Stimulated activated CD8-positive, alpha-beta memory T cell treated with anti-CD3 and anti-CD28 coated beads, Interleukin-7, amount 100 ng/mL, for 1 hour (primary cell): ENCODE measurements at places on chromosomes 11 and 22.

DNA sequence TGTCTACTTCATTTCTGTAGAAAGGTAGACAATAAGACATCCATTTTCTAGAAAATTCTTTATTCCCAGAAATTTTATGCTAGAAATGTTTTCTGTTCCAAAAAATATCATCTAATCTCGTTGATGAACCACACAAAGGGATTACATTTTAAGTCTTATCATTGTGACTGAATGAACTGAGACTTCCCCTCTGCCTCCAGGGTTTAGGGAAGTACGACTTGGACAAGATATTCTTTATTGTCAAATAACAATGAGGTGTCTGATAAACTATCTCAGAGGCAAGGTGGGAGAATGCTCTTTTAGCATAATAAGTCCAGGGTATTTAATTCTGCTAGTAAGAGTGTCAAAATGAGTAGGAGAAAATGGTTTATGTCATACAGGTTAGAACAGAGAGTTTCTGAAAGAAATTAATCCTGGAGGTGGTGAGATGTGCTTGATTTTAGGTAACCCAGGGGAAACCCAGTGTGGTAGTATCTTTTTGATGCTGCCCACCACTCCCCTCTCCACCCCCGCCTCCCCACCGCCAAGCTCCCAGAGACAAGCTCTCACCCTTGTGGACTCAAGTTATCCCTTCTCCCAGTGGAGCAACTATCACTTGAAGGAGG is 100.6 kb downstream of the CD44 start:
- DNase-seq: no peak

DNA sequence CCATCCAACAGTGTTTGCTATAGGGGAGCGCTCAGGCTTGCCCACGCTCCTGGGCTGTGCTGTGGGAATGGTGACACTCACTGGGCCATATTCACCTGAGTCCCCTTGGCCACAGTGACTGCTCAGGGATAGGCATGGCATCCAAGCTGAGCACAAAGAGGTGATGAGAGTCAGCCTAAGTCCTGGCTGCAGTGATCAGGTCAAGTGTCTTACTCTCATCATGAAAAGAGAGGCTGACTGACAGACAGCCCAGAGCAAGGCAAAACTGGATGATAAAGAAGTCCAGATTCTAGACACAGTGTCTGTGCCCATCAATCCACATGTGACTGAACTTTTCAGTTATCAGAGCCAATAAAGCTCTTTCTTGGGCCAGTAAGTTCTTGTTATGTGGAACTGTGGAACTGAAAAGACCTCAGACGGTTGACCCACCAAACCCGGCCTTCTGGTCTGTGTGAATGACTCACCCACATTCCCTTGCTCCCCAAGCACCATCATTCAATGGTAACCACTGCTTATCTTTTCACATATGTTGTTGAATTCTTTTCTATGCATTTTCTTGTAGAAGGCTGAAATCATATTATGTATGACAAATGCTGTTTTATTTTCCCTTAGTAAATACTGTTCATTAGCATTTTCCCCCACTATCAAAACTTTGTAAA is 43.2 kb upstream of the YPEL1 start:
- no peak for DNase-seq

DNA sequence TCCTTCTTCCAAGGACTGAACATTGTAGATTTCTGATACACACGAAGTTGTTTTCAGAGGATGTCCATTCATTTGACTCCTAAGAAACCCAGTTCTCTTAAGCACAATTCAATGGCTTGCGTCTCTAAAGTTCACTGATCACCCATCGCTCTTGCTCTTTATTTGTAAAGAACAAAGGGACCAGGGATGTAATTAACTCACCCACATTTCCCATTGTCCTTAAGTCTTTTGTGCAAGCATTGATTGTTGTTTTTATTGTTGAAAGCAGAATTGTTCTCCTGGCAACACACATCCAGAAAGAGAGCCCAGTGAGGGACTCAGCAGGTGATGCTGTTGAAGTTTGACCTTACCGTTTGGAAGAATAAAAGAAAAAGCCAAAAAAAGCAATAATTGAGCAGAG is 59.2 kb downstream of the SPON1 start:
- no peak for DNase-seq

GRCh38 chr11:127440616-127441015 is 440.0 kb upstream of the KIRREL3 start:
- no peak for DNase-seq

DNA sequence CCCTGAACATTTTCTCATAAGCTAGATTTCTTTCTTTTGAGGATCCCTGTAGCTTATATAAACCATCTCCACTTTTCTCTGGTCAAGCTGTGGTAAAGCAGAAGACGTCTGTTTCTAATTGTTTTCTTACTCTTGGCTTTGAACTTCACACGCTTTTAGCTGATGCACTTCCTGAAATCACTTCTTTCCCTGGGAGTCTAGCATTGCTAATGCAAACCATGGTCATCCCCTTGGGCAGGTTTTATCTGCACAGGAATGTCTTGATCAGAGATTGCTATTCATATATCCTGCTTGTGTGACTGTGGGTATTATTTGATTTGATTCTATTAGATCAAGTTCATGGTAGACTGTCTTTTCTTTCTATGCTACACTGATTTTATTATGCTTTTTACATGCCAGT is 199.2 kb upstream of the POU2AF2 start:
- no peak for DNase-seq

DNA sequence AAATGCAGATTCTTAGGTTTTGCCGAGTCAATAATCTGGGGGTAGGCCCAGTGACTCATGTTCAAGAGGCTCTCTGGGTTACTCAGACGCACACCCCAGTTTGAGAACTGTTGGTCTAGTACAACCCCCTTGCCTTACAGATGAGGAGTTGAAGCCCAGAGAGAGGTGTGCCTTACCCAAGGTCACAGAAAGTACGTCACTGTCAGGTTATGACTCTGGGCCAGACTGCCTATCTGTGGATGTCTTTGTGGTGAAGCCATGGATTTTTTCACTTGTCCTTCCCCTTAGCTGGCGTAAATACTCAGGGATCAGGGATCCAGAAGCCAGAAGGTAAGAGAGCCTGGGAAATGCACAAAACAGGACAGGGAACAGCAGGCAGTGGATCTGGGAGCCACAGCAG is 25.2 kb upstream of the NECTIN1 start:
- no peak for DNase-seq

GRCh38 chr11:120612513-120613263 is 101.1 kb downstream of the GRIK4 start:
- no peak for DNase-seq
